Kidney capillary endothelial cell (primary cell): ENCODE measurements at places on chromosomes 7 and 10.
A peak's percentile ranks its signal among the peaks of the same experiment; 100 is the strongest.

DNA sequence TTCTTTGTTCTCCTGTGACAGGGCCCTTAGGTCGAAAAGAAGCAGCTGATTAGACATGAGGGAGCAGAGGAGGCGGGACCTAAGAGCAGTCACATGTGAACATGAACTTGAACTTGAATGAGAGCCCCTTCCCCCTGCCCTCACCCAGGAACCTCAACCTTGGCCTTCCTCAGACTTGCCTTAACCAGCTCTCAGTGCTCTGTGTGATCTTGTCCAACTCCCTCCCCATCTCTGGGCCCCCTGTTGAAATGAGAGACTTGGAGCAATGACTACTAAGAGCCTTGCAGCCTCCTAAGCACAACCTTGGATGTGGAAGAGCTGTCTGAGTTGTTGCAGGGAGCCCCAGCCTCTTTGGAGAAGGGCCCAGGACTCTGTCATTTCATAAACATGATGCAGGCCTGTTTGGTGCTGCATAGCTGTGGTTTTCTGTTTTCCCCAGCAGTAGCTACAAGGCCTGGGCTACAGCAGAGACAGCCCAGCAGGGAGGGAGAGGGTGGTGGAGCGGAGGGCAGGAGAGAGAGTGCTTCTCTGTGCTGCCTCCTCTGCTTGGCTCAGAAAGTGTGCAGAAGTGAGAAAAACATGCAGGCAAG, 123.9 kb upstream of the ZMIZ1 start:
- DNase-seq, result no peak

DNA sequence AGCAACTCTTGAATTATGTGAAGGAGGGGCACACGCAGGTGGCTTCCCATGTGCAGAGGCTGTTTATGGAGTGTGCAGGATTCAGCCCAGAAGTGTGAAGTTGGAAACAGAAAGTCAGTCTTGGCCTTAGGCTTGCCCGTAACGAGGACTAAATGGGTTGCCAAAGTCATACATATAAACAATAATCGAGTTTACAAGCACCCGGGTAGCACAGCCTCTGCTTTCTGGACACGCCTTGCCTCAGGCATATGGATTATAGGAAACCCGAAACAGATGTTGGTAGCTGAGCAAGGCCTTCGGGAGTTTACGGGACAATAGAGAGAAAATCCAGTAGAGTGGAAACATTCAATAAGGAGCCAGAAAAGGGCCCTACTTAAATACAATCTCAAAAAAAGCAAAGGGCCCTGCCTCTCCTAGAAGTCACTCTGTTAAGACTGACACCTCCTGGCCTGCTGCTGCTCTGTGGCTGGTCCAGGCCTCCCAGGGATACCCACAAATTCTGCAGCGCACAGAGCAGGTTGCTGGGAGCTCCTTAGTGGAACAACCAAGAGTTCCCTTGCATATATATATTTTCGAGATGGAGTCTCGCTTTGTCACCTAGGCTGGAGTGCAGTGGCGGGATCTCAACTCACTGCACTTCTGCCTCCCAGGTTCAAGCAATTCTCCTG, 48.5 kb downstream of the SMKR1 start:
- DNase-seq, result no peak

DNA sequence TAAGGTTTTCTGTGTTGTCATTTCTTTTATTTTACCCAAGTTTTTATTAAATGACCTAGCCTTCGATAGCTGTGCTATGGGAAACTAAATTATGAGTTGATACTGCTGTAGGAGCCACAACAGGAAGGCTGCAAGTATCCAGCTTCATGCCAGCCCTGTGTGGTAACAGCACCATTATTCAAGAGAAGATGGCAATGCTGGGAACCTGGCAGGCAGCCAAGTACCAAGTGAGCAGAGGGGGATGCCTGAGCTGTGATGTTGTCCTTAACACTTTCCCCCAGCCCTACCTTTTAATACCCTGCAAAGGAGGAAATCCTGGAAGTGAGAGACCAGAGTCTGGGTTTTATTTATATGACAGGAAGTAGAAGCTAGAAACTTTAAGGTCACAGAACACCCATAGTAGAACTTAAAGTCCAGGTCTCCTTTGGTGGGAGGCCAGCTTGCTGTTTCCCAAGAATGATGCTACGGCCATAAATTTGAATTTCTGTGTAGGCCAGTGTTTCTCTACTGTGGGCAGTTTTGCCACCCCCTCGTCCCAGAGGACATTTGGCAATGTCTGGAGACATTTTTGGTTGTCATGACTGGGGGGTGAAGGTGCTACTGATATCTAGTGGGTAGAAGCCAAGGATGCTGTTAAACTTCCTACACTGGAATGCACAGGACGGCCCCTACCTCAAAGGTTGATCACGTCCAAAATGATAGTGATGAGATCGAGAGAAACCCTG, 9.2 kb upstream of the ATXN7L1 start:
- peak; percentile 77 for DNase-seq

DNA sequence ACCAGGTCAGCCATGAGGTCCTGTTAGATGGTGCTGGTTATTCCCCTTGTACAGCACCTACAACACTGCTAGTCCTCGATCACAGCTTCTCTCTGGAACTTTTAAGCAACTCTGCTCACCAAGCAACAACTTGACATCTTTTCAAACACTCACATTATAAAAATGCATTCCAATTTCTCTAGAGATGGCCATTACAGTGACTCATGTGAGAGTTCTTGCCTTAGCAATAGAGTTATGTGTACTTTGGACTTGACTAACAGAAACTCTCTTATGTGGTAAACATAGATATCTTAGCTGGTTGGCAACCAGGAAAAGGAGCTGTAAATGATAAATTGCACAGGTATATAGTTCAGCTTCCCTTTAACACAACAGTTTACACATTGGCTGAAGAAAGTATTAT, 122.2 kb downstream of the PDE1C start:
- DNase-seq, result no peak

DNA sequence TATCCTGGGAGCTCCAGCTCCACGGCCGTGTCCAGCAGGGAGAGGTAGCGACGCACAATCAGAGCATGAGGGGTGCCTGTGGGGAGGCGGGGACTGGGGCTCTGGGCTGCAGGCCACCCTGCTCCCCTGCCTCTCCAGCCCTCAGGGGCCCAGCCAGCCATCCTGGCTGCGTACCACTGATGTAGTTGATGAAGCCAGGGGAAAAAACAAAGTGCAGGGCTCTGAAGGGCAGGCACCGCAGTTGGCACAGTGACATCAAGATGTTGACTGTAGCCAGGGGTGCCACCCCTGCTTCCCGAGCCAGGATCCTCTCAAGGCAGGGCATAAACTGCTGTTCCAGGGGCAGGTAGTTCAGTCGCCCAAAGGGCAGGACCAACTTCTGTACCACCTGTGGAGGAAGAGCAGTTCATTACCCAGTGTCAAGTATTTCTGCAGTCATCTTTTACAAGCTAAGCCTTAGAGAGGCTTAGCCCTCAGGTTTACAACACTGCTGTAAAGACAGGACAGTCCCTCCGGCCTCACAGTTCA, 2.8 kb downstream of the FASTK start:
- DNase-seq, result no peak

DNA sequence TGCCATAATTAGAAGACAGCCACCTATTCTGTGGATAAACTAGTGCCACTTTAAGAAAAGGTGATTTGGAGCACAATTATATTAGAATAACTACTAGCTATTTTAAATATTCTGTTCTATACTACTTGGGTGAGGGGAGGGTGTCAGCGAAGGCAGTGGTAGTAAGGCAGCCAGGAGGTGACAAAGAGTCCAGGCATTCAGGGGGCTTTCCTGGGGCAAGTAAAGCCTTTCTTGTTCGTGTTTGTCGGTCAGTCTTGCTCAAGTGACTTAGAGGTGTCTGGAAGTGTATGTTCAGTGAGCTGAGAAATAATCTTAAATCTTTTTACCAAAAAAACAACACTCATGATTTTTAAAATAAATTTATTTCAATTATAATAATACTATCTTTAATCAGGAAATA, 34.4 kb downstream of the ADD3 start:
- DNase-seq, result no peak

GRCh38 chr7:78326876-78327275, 528.3 kb downstream of the PHTF2 start:
- no peak for DNase-seq

DNA sequence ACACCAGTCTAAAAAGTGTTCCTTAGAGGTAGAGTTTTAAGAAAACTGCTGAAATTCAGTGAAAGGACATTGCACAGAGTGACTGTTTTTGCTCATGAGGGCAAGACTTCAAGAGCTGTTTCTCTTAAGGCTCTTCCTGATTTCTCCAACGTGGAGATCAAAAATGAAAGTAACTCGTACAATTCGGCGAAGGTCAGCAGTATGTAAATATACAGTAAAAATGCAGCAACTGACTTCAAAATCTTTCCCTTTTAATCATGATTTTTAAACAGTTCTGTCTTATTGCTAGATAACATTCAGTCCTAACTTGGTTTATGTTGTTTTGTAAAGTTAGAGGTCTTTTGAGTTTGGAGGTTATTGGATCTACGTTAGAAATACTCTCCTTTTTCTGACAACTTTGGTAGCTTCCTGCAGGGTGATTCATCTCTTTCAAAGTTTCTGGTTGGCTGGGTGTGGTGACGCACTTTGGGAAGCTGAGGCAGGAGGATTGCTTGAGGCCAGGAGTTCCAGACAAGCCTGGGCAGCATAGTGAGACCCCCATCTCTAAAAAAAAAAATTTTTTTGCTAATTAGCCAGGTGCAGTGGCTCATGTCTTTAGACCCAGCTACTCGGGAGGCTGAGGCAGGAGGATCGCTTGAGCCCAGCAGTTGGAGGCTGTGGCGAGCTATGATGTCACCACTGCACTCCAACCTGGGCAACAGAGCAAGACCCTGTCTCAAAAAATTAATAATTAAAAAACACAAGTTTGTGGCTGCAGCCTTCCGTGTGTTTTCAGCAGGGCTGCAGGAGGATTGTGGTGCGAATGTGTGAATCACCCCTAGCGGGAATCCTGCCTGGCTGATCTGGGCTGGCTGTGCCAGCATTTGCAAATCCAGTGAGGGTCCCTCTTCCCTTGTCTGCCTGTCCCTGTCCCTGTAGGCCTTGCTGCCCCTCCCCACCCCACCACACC, 29.2 kb upstream of the AP5Z1 start:
- DNase-seq, result peak; percentile 74

DNA sequence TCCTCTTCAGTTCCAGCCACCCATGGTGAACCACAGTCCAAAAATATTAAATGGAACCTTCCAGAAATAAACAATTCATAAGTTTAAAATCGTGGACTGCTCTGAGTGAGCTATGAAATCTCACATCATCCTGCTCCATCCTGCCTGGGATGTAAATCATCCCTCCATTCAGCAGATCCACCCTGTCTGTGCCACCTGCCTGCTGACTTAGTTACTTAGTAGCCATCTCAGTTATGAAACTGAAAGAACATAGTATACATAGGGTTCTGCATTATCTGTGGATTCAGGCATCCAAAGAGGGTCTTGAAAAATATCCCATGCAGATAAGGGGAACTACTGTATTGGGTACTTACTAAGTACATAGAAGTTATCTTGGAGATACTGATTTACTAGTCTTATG, 89.0 kb downstream of the ST8SIA6 start:
- DNase-seq, result no peak

GRCh38 chr7:95631527-95631926, 35.2 kb upstream of the PDK4 start:
- DNase-seq, result no peak
